ELR (cell line): ENCODE measurements at places on chromosomes 5 and 9.

DNA sequence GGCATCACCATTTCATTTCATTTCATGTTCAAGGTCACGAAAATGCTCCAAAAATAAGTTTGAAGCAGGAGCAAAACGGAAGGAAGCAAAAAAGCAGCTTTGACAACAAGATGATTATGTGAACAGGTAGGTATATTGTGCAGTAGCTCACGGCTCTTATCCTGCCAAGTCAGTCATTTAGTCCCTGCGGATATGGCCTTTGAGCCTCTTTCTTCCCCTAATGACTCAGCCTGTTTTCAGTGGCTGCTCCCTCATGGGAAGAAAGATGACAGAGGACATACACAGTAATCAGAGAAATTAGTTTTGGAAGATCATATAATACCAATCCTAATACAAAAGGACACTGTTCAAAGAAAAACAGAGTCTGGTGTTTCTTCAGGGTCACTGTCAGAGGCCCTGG, 155.8 kb upstream of the GRAMD2B start:
- DNase-seq: no peak

- DNase-seq: peak; percentile 96
Observed at GRCh38 chr5:14108170-14108996, 34.8 kb upstream of the TRIO start.

GRCh38 chr5:139549162-139549894, 11.8 kb upstream of the UBE2D2 start:
- no peak for DNase-seq

DNA sequence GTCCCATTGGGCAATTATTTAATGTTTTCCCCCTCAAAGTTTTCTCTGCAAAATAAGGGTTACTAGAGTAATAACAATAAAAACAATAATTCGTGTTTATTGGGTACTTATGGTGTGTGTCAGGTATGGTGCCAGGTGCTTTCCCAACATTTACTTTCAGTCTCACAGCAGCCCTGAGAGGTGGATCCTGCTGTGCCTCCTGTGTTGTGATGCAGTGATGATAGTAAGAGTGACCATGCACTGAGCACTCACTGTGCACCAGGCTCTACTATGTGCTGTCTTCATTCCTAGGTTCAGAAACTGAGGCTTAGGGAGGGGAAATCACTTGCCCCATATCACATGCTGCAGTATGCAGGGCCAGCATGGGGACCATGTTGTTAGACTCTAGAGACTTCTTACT, 15.5 kb downstream of the OTULINL start:
- DNase-seq: no peak

DNA sequence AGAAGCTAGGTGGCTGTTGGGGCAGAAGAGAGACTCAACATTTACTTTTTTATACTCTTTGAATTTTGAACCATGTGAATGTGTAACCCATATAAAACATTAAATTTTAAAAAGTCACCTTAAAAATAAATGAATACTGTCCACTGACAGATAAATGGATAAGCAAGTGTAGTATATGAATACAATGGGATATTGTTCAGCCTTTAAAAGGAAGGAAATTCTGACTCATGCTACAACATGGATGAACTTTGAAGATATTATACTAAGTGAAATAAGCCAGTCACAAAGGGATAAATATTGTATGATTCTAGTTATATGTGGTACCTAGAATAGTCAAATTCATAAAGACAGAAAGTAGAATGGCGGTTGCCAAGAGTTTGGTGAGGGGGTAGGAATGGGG, 113.9 kb downstream of the TMEM174 start:
- peak; percentile 41 for DNase-seq

- DNase-seq: no peak
Observed at GRCh38 chr5:79630444-79630843, 18.2 kb downstream of the TENT2 start.

- DNase-seq: no peak
Observed at GRCh38 chr9:69818750-69819345, 1.8 kb upstream of the CFAP95 start.

GRCh38 chr9:1454616-1455347, 404.6 kb downstream of the DMRT2 start:
- no peak for DNase-seq

DNA sequence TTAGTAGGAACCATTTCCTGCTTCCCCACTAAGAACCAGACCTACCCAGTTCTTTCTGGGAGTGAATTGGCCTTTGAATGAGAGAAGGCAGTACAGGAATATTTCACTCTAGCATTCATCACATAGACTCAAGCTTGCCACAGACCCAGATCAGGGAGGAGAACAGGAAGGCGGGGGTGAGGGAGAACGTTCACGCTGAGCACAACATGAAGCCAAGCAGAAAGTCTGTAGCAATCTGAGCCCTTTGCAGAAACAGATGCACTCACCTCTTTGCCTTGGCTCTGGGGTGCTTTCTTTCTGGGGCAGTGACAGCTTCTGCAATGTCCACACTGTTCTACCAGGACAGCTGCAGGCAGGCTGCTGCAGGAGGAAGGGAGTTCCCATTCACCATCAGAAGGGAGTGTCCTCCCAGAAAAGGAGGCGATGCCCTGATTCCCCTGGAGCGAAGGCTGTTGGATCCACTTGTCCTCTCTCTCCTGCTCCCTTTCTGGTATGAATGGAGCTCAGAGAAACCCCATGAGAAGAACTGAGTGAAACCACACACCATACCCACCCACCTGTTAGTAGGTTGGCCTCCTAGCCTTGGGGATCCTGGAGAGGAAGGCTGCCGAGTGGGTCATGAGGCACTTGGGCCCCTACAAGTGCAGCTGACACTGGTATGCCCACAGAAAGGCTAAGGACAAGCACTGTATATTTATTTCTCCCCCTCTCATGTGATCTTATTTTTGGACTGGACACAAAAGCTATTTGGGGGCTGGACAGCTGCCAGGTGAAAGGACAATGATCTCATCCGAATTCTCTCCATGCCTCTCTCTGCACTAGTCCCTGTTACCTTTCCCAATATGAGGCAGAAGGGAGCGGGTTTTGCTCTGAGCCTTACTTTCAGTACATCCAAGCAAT, 11.7 kb upstream of the FGF1 start:
- no peak for DNase-seq

DNA sequence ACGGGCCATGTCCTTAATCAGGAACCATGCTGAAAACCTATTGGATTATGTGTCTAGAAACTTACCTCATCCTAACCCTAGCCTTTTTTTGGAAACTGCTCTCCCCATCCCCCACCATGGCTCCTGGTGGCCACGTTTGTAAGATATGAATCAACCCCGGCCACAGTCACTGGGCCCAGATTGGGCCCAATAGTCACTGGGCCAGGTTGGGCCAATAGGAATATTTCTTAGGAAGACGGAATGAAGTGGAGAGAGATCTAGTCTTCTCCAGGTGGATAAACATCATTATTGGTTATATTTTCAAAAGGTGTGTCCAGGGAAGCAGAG, 468.7 kb downstream of the ARHGEF28 start:
- no peak for DNase-seq

GRCh38 chr5:78008356-78008967, 232.3 kb upstream of the TBCA start:
- peak; percentile 66 for DNase-seq

GRCh38 chr9:131304676-131305355, 15.3 kb downstream of the PLPP7 start:
- DNase-seq: peak; percentile 82

DNA sequence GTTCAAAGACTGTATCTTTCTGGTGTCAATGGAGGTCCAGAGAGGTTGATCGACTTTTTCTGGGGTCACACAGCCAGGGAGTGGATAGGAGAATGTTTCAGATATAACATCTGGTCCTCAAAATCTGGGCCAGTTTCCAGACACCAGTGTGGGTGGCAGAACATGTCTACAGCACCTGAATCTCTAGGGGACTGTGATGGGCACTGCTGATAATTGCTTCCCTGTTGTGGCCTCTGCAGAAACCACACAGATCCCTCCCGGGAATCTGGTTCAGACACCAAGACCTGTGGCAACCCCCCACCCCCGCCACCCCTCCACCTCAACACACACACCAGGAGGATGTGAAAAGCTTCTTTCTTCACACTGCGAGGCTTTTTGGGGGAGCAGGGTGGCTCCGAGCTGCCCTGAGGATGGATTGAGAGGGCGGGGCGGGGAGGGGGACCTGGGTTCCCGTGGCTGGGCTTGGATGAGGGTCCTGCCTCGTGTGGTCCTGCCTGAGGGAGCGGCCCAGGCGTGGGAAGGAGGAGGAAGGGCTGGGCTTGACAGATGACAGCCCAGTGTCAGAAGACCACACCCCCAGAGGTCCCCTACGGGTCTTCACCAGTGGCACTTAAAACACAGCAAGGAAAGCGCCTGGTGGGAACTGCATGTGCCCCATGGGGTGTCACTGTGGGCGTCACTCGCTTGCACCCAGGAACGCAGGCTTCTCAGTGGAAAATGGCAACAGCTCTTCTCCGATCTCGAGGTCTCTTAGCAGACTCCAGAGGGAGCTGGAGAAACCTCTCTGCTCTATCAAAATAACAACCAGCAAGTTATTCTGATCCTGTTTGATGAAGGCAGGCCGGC, 55.2 kb downstream of the TRIP13 start:
- DNase-seq: no peak

DNA sequence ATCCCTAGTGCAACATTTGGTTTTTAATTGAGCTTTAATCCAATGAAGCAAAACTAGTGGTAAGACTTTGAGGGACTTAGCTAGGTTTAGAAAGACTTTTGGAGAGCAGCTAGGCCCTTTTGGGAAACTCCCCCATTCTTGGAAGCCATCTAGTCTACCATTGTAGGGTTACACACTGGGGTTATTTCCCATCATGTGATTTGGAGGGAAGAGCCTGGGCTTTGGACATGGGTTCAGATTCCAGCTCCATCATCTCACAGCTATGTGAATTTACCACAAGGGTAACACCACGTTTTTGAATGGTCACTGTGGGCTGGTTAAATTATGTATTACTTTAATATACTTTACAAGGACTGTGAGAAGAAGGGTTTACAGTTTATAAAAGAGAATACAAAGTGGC, 18.3 kb upstream of the TNFSF15 start:
- peak; percentile 61 for DNase-seq

- DNase-seq: peak; percentile 18
Observed at GRCh38 chr5:153672347-153673090, 182.0 kb downstream of the GRIA1 start.

DNA sequence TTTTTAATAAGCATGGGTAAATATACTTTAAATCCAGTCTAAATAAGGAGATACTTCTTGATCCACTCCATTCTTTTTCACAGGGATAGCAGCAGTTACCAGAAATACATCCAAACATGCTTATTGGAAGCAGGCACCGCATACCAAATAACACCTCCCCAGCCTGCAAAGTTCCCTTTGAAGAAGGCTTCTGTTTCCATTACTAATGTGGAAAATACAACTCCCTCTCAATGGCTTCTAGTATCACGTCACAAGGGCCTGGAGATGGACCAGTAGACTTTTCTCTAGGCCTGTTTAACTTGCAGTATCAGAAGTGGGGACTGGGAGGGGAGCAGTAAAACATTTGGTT, 20.8 kb downstream of the TMEM245 start:
- no peak for DNase-seq

DNA sequence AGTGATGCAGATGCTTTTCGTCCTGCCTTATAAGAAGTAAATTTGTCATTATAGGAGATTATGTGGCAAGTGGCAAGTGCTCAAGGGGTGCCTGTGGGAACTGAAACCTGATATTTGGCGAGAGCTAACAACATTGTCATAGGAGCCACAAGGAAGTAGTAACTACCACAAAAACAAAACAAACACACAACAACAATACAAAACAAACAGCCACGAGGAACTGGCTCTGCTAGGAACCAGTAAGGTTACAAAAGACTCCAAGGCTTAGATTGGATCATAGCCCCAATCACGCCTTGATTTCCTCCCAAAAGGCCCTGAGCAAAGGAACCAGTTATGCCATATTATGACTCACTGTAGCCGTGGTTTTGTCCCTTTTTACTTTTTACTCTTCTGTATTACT, 1045.2 kb downstream of the CDH12 start:
- peak; percentile 40 for DNase-seq

GRCh38 chr5:134174841-134175839, 1.6 kb downstream of the SKP1 start:
- DNase-seq: peak; percentile 54

DNA sequence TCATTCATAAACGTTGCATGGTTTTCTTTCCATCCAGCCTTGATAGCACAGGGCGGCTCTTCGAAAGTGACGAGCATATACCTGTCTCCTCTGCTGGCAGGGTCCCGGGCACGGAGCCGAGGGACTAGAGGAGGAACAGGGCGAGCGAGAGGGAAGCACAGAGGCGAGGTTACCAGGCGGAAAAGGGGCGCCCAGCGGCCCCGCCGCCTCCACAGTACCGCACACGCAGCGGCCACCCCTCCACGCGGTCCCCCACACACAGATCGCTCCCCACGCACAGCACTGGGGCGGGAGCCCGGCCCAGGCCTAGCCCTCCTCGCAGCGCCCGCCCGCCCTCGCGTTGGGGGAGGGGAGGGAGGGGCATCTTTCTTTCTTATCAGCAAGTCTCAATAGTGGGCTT, 296.6 kb upstream of the DAB2 start:
- no peak for DNase-seq

GRCh38 chr9:128494108-128494745, 10.3 kb upstream of the GLE1 start:
- no peak for DNase-seq

DNA sequence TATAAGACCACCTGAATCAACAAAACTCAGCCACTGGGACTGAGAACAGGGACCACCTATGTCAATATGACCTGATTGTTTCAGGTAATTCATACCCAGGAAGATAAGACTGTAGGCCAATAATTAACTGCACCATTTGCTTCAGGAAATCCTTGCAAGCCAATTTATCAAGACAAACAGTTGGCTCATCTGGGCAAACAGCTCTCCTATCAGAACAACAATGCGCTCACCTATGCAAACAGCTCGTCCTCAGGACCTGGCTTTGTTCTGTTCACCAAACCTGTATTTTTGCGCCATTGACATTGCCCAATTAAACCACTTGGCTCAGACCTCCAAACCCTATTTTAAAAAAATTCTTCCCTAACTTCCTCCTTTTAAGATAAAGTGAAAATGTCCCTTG, 92.3 kb upstream of the MARCHF11 start:
- no peak for DNase-seq

DNA sequence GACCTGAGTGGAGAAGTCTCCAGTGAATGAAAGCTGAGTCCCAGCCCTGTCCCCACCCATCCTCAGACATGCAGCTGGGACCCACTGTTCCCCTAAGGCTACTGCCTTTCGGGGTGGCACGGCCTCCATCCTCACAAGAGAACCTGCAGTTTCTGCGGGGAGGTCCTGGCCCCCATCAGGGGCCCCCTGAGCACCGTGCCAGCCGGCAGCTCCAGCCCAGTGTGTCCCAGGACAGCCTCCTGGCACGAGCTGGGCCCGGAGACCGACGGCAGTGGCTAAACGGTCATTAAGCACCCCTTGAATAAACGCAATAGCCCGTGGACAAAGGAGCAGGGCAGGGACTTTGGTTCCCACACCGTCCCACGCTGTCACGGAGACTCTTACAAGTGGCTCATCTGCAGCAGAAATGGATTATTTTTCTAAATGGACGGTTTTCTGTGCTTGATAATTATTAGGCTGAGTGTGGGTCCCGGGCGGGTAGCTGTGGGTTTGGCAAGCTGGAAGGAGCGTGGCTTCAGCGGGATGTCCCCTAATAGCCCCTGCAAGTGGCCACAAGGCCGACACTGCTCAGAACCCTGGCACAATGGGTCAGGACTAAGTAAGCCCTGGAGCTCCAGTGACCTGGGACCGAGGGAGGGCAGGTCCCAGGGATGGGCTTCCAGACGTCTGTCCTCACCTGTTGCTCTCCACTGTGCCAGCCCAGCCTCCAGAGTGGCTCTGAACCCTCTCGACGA, 17.4 kb downstream of the FAM78A start:
- no peak for DNase-seq

- no peak for DNase-seq
Observed at GRCh38 chr9:70229026-70229425, 29.8 kb upstream of the SMC5 start.

GRCh38 chr9:95742821-95743220, 132.7 kb upstream of the ERCC6L2 start:
- no peak for DNase-seq
